Left colon (tissue), 2 donors: ENCODE measurements at places on chromosomes 11 and 22. TPM values are rescaled to one million over a fixed set of nuclear protein-coding genes. Genes with fewer than 3 reads are reported as not detected.
A peak's percentile ranks its signal among the peaks of the same experiment; 100 is the strongest.

The LMO1 gene
- not detected for total RNA-seq

The NRGN gene
- total RNA-seq: 2.5 TPM

The PGGHG gene
- total RNA-seq: 18.8 TPM

GRCh38 chr11:56876621-56877275 is 112.0 kb upstream of the OR5AK2 start:
- DNase-seq: no peak

DNA sequence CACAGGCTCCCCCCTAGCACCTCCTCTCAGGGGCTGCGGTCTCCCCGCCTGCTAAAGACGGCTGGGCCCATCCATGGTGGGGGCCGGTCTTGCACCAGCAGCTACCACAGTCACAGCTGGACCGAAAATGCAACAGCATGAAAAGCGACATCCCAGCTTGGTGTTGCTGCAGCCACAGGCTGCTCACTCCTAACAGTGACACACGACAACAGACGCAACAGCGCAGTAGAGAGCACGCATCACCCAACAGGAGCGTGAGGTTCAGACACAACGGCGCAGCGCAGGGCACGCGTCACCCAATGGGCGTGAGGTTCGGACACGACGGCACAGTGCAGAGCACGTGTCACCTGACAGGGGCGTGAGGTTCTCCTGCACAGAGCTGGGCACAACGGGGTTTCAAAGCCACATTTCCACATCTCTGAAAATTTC is 24.1 kb downstream of the TOLLIP start:
- DNase-seq: no peak

GRCh38 chr11:85704967-85705366 is 19.0 kb upstream of the CCDC89 start:
- DNase-seq: no peak

- DNase-seq: no peak
These were observed 7.0 kb downstream of the KIRREL3 start for GRCh38 chr11:126993599-126993998.

DNA sequence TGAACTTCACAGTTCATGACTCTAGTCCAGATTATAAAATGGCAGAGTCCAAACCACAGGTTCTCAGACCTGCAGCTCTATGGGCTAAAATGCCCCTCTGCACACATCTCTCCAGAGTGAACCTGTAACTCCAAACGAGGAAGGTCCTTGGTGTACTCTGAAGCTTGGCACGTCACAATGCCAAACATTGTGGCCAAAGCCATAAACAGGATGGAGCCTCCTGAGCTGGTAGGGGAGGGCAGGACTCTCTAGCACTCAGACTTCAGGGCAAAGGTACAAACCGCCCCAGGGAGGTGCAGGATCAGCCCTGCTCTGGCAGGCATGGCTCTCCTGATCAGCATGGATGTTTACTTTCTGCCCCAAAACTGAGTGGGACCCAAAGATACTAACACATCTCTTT is 2.3 kb downstream of the SCUBE2 start:
- DNase-seq: peak; percentile 83
